M059J (cell line): ENCODE measurements at places on chromosomes 4 and X. TPM values are rescaled to one million over a fixed set of nuclear protein-coding genes. Genes with fewer than 3 reads are reported as not detected.

The TMEM154 gene
- total RNA-seq: 8.1 and 11.0 TPM in 2 replicates

DNA sequence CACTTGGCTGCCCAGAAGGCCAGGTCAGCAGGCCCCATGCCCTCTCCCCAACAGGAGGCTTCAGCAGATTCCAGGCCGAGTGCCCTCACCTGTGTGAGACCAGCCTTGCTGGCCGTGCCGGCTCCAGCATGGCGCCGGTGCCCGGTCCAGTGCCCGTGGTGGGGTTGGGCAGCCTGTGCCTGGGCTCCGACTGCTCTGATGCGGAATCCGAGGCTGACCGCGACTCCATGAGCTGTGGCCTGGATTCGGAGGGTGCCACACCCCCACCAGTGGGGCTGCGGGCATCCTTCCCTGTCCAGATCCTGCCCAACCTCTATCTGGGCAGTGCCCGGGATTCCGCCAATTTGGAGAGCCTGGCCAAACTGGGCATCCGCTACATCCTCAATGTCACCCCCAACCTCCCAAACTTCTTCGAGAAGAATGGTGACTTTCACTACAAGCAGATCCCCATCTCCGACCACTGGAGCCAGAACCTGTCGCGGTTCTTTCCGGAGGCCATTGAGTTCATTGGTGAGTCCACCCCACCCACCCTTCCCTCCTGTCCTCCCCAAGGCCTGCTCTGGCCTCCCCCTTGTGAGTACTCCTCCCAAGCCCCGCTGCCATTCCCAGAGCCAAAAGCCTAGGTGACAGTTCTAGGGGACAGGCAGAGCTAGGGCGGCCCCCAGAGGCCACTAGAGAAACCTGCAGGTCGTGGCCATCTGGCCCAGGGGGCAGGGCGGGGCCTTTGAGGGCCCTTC lies 2.3 kb downstream of the DUSP9 start:
- DNase-seq: peak; percentile 47

GRCh38 chr4:97504713-97505112 lies 638.6 kb downstream of the STPG2 start:
- no peak for DNase-seq

The HDAC8 gene
- total RNA-seq: 38.3 and 68.8 TPM in 2 replicates

DNA sequence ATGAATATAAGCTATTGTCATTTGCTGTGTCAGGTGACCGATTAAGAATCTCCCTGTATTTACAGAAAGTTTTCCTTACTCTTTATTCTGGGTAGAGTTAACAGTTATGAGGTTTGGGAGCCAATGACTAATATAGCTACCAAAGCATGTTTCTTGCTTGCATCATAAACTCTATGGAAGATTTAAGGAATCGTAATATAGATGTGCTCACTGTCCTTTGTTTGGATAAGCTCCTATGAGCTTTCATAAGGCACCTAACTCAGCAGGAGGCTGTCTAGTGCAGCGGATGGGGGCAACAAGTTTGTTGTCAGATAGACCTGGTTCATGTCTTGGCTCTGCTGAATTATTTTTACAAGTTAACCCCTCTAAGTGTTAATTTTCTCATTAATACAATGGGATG lies 75.0 kb upstream of the PAQR3 start:
- no peak for DNase-seq

DNA sequence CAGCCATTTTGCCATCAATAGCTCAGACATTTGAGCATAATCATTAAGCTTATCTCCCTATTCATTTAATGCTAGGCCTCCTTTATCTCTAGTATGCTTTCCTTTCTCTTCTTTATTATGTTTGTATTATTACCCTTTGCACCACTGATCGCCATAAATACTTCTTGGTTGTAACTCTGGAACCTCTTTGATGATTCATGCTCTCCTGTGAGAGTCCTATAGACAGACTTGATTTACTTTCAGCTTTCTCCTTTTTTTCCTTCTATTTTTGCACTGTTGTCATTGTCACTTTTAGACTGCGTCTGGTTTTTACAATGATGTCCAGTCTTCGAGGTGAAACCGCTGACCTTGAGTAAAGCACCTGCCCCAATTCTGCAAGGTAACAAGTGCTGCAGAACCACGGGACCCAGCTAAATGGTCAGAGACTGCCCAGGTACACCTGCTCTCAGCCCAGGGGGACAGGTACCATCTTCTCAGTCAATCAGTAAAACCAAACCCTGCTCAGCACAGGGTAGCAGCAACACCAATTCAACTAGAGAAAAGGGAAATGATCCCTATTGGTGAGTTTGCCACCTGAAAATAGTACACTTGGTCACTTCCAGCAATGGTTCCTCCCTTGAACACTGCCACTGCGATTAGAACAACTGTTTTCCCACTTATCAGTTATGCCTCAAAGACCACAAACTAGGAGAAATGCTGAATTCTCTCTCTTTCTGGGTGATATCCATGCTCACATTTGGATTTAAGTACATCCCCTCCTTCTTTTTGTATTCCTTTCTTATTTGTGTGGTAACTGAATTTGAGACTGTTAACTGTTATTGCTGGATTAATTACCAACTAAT lies 125.1 kb downstream of the MAML3 start:
- no peak for DNase-seq

The H2BW2 gene
- not detected in 2 replicates for total RNA-seq

The EFNB1 gene
- 11.2 and 15.3 TPM in 2 replicates for total RNA-seq

DNA sequence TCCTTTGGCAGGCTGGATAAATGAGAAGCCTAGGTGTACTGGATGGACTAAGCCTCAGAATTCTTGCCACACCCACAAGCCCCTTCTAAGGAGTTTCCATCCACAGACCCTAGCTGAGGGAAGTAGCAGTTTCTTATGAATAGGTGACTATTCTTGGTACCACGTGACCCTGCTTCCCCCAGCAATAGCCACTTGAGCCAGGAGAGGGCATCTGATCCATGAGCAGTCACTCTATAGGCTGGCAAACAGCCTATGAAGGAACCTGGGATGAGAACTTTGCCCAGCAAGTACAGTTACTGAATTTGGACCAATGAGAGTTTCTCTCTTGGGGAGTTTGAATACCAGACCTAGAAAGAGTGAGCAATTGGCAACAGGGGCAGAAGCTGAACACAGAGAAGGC lies 84.0 kb downstream of the RTL9 start:
- peak; percentile 65 for DNase-seq

- no peak for DNase-seq
Observed at GRCh38 chr4:123517971-123518370, 121.4 kb downstream of the SPRY1 start.

- DNase-seq: peak; percentile 64
Observed at GRCh38 chr4:140996766-140997165, 136.5 kb downstream of the RNF150 start.

GRCh38 chr4:67556436-67556835 lies 2.1 kb upstream of the STAP1 start:
- DNase-seq: no peak
